ENCODE measurements at places on chromosomes 1 and 21.

DNA sequence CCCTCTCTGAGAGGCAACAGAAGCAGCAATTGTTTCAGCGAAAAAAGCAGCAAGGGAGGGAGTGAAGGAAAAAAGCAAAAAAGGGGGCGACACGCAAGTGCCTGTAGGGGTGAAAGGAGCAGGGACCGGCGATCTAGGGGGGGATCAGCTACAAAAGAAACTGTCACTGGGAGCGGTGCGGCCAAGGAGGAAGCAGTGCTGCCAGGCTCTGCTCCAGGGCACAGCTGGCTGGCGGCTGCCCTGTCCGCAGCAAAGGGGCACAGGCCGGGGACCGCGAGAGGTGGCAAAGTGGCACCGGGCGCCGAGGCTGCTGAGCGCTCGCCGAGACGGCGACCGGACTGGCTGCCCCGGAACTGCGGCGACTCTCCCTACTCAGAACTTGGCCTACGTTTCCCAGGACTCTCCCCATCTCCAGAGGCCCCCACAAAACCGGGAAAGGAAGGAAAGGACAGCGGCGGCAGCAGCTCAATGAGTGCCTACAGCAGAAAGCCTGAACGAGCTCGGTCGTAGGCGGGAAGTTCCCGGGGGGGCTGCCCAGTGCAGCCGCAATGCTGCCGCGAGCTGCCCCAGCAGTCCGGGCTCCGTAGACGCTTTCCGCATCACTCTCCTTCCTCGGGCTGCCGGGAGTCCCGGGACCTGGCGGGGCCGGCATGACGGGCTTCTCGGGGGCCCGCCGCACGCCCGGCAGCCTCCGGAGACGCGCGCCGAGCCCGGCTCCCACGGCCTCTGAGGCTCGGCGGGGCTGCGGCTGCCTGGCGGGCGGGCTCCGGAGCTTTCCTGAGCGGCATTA is 1.0 kb upstream of the CDKN2C start:
- DNase-seq, result no peak

- DNase-seq, result no peak
Measured at GRCh38 chr1:97252076-97252475, 530.5 kb downstream of the PTBP2 start.

DNA sequence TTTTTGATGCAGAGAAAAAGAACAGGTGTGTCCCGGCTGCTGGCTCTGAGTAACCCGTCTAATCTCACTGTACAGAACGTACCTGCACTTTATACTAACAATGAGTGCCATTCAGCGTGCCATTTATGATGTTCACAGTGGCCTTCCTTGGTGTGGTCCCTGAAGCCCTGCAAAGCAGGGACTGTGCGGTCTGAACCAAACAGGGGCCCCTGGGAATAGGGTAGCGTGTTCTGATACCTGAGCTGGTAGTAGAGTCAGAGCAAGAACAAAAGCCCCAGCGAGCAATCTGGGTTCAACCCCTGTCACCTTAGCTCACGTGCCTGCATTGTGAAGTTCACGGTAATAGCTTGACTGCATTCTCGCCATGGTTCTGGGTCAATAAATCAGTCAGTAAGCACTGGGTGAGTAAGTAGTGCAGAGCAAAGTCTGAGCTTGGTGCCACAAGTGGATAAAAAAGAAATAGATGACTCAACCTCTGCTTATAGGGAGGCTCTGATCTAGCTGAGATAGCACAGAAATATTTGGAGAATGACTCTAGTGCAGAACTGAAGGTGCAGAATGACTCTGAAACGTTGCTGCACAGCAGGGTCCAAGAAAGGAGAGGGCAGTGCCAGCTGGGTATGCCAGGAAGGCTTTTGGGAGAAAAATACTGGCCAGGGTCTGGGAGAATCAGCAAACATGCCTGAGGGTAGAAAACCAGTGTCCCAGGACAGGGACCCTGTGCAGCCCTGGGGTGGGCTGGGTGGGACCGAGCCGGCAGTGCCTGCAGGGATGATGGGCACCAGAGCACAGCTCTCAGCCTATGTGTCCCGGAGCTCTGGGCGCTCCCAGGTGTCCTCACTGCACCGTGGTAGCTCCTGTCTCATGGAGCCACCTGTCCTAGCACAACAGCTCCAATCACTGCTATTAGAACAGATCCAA is 125.9 kb downstream of the RHOU start:
- no peak for DNase-seq

DNA sequence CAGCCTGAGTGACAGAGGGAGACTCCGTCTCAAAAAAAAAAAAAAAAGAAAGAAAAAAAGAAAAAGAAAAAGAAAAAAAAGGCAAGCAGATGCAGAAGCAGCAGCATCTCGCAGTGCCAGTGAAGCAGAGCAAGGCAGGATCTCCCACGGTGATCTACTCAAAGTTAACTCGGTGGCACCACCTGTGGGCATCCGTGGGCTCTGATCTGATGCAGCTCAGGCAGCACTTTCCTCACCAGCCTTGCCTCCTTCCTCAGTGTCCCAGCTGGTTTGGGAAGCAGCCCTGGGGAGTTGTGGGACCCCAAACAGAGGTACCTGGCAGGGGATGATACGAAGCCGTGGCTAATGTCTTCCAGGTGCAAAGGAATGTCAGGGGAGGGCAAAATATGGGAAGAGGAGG is 104.3 kb upstream of the KRTAP19-8 start:
- DNase-seq, result no peak

DNA sequence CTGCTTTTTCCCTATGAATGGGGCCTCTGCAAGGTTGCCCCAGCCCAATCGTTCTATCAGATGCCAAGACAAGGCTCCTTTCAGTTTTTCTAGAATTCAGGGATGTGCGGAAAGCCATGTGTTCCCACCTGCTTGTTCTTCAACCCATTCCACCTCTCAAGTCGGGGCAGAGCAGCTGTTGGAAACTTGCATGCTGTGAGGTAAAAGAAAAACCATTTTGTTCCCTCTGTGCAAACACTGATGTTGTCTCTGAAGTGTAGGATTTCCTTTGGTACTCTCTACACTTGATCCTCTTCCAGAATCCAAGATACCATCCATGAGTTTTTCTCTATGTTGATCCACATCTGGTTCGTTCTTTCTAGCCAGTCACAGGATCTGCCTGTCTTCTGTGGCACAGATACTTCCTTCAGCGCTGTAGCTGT is 7.3 kb downstream of the IER5 start:
- DNase-seq, result no peak

GRCh38 chr1:220511179-220511578 is 16.8 kb upstream of the MARK1 start:
- DNase-seq, result no peak

DNA sequence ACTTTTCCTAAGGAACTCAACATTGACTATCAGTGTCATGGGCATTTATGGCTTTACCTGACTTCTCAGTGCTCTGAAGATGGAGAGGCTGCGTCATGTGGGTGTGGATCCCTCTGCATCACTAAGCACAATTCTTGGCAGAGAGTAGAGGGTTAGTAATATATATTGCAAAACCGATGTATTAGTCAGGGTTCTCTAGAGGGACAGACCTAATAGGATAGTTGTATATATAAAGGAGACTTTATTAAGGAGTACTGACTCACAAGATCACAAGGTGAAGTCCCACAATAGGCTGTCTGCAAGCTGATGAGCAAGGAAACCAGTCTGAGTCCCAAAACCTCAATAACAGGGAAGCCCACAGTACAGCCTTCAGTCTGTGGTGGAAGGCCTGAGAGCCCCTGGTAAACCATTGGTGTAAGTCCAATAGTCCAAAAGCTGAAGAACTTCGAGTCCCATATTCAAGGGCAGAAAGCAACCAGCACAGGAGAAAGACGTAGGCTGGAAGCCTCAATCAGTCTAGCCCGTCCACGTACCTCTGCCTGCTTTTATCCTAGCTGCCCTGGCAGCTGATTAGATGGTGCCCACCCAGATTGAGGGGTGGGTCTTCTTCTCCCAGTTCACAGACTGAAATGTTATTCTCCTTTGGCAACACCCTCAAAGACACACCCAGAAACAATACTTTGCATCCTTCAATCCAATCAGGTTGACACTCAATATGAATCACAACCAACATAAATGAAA is 159.7 kb upstream of the NRIP1 start:
- no peak for DNase-seq

DNA sequence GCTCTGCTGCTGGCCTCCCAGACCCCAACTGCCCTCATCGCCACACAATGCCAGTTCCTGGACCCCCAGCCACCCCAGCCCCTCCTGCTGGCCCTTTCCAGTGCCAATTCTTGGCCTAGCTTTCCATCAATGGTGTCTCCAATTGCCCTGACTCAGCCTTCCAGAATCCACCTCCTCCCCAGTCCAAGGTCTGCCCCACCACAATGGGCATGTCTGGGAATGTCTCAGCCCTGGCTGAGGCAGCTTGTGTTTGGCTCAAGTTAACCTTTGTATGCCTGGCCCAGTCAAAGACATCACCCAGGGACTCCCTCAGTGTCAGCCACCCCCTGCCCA is 16.4 kb downstream of the ALDH4A1 start:
- DNase-seq, result no peak

DNA sequence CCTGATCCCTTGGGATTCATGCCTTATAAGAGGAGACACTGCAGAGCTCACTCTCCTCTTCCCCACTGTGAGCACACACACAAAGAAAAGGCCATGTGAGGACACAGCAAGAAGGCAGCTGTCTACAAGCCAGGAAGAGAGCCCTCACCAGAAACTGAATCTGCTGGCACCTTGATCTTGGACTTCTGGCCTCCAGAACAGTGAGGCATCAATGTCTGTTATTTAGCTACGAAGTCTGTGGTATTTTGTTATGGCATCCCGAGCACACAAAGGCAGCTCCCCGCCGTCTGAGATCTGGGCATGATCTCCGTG is 47.1 kb upstream of the RPL11 start:
- no peak for DNase-seq

DNA sequence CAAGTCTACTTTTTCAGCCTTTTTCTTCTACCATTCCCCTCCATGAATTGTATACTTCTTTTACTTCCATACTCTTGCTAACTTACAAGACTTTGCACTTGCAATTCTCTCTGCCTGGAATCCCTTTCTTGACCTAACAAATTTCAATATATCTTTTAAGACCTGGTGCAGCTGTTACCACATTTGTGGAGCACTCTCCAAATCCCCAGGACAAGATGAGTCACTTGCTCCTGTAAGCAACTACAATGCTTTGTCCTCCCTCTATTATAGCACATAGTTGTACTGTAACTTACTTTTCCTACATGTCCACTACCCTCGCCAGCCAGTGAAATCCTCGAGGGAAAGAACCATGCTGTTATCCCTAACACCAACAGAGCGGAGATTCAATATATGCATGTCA is 43.1 kb downstream of the WARS2 start:
- DNase-seq, result no peak

DNA sequence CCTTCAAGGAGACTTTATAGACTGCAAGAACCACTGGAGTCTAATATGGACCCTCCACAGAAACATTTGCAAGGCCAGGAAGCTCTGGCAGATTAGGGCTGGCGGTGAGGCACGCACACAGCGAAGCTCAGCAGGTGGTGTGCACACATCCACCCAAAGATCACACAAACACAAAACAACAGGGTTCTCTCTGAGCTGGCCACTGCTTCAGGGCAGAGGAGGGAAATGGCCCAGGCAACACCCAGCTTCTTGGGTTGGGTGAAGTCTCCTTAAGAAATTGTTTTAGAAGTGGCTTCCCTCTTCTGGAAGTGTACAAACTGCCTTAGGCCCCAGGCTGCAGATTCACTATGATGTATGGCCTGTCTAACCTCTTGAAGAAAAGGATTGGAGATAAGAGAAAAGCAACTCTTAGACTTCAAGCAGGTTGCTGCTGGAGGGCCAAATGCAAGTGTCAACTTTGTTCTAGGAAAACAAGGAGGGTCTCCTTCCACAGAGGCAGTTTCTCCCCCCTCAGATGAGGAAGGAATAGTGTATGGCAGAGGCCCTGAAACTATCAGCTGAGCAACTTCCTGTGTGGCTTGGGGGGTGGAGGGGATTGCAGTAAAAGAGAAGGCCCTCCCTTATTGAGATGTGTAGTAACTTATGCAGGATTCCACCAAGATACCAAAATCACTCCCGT is 2.0 kb downstream of the RCSD1 start:
- DNase-seq, result no peak

GRCh38 chr1:92480813-92481598 is 5.7 kb downstream of the GFI1 start:
- DNase-seq, result peak; percentile 35

GRCh38 chr1:46211051-46211450 is 7.9 kb downstream of the LURAP1 start:
- DNase-seq, result no peak

DNA sequence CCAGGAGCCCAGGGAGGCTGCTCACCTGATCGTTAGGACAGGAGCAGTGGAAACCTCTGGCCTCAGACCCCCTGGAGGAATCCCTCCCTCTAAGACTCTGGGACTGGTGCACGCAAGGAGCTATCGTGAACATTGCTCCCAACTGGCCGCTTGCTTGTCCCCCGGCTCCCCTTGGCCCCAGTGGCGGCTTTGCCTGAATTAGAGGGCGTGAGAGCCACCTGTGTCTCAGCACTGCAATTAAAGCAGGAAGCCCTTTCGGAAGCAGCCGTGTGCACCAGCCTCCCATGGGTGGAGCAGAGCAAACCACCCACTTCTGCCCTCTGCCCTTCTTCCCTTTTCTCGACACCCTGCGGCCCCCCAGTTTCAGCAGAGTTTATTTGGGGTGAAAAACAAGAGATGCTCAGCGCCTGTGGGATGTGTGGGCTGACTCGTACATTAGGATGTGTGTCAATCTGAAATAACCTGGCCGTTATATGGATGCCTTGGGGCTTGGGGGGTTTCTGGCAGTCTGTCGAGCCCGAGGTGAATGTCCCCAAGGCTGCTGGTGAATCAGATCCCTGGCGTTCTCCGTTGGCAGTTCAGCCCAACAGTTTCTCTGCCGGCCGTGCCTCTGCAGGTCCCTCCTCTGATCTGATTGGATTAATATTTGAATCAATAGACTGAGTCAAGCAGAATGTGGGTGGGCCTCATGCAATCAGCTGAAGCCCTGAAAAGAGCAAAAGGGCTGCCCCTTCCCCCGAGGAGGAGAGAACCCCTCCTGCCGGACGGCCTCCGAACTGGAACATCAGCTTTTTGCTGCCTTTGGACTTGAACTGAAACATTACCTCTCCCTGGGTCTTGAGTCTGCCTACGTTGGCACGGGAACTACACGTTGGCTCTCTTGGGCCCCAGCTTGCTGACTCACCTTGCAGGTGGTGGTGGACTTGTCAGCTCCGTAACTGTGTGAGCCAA is 7.3 kb upstream of the UMODL1 start:
- DNase-seq, result no peak

DNA sequence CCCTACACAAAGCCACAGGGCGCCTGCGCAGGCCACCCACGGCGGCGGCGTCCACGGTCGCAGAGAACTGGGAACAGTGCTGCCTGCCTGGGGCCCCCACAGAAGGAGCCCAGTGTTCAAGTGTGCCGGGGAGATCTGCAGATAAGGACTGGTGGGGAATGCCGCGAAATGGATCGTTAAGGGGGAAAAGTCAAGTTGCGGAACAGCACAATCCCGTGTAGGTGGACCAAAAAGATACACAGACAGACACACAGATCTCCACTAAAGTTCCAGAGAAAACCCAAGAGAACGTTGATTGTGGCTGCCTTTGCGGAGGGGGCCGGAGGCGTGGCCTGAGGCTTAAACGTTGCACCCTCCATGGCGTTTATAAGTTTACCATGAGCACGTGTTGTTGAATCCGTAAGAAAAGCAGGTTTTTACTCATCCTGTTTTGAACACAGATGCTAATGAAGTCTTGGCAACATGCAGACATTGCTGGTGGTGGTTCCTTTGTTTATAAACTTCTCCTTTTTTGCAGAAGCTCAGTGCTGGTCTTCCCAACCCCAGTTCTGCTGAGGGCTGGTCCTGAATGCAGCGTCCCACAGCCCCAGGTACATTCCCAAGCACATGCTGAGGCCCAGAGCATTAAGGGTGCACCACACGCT is 4.1 kb downstream of the SPATC1L start:
- DNase-seq, result no peak
